A549 treated with CpdA at 1 μM for 4 hours (cell line): ENCODE measurements at places on chromosomes 5 and 9. TPM values are rescaled to one million over a fixed set of nuclear protein-coding genes. Genes with fewer than 3 reads are reported as not detected.

UNC13B gene
- 8.7 to 9.8 TPM (median 9.5 TPM) in 5 replicates for total RNA-seq

ARHGEF37 gene
- total RNA-seq = 0.77 to 1.1 TPM (median 0.90 TPM) in 5 replicates

C5orf34 gene
- 5.0 to 5.4 TPM (median 5.3 TPM) in 5 replicates for total RNA-seq

GFI1B gene
- total RNA-seq = 0.07 TPM in 1 of 5 replicates, not detected in the others

NR4A3 gene
- 2.0 to 3.0 TPM (median 2.6 TPM) in 5 replicates for total RNA-seq

ADAMTS12 gene
- total RNA-seq = 6.5 to 8.6 TPM (median 7.4 TPM) in 5 replicates

HAVCR1 gene
- total RNA-seq = 26.6 to 46.6 TPM (median 37.2 TPM) in 5 replicates

SPACA9 gene
- 2.9 to 5.4 TPM (median 4.6 TPM) in 5 replicates for total RNA-seq

FBLL1 gene
- 0.11 to 0.24 TPM (median 0.16 TPM) in 4 of 5 replicates, not detected in the other for total RNA-seq

PRRX2 gene
- 2.8 to 7.2 TPM (median 6.5 TPM) in 5 replicates for total RNA-seq

CNTFR gene
- 0.08 to 0.19 TPM (median 0.10 TPM) in 5 replicates for total RNA-seq

N4BP3 gene
- total RNA-seq = 0.94 to 1.6 TPM (median 1.4 TPM) in 5 replicates

ANKRD31 gene
- total RNA-seq = 0.03 to 0.12 TPM (median 0.07 TPM) in 5 replicates

AGGF1 gene
- 12.7 to 16.1 TPM (median 14.3 TPM) in 5 replicates for total RNA-seq

CRHBP gene
- total RNA-seq = 0.06 to 0.33 TPM (median 0.21 TPM) in 5 replicates

PLPP7 gene
- 0.05 TPM in 1 of 5 replicates, not detected in the others for total RNA-seq

PRSS3 gene
- 11.1 to 15.9 TPM (median 14.0 TPM) in 5 replicates for total RNA-seq

GPRIN1 gene
- total RNA-seq = 7.1 to 9.4 TPM (median 9.1 TPM) in 5 replicates

PDCD1LG2 gene
- total RNA-seq = 0.33 to 0.59 TPM (median 0.36 TPM) in 5 replicates

ESM1 gene
- not detected in 5 replicates for total RNA-seq

SLC22A4 gene
- total RNA-seq = 3.5 to 4.7 TPM (median 4.2 TPM) in 5 replicates

CCDC171 gene
- total RNA-seq = 0.34 to 0.45 TPM (median 0.41 TPM) in 5 replicates

FAM200C gene
- total RNA-seq = 2.0 to 2.6 TPM (median 2.1 TPM) in 5 replicates

ACTBL2 gene
- total RNA-seq = 0.05 TPM in 1 of 5 replicates, not detected in the others

CDH10 gene
- 0.22 to 0.32 TPM (median 0.30 TPM) in 5 replicates for total RNA-seq

PCDHGB5 gene
- total RNA-seq = 1.9 to 2.8 TPM (median 2.4 TPM) in 5 replicates

STKLD1 gene
- total RNA-seq = 0.23 to 1.4 TPM (median 0.81 TPM) in 5 replicates

REEP2 gene
- 5.9 to 7.4 TPM (median 6.7 TPM) in 5 replicates for total RNA-seq

PTGES gene
- total RNA-seq = 91.2 to 108 TPM (median 93.1 TPM) in 5 replicates

TXNDC8 gene
- not detected in 5 replicates for total RNA-seq

FAM221B gene
- not detected in 5 replicates for total RNA-seq

FGF18 gene
- 0.19 to 0.56 TPM (median 0.40 TPM) in 5 replicates for total RNA-seq

SLC36A3 gene
- total RNA-seq = not detected in 5 replicates

ORM2 gene
- not detected in 5 replicates for total RNA-seq

EGFL7 gene
- 39.5 to 60.2 TPM (median 52.8 TPM) in 5 replicates for total RNA-seq

SLC6A3 gene
- 0.05 to 0.14 TPM (median 0.08 TPM) in 5 replicates for total RNA-seq
